ENCODE measurements at places on chromosomes 3 and 15.

GRCh38 chr3:143751643-143752178, 96.6 kb downstream of the SLC9A9 start:
- peak; percentile 8 for DNase-seq

DNA sequence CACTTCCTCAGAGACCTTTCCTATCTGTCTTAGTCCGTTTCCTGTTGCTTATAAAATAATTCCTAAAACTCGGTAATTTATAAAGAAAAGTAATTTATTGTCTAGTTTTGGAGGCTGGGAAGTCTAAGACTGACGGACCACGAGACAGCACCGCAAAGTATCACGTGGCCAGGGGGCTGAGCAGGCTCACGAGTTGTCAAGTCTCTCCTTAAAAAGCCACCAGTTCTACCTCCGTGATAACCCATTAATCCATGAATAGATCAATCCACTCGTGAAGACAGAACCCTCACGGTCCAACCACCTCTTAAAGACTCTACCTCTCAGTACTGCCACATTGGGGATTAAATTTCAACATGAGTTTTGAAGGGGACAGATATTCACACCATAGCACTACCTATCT, 821 bp downstream of the LINS1 start:
- no peak for DNase-seq

DNA sequence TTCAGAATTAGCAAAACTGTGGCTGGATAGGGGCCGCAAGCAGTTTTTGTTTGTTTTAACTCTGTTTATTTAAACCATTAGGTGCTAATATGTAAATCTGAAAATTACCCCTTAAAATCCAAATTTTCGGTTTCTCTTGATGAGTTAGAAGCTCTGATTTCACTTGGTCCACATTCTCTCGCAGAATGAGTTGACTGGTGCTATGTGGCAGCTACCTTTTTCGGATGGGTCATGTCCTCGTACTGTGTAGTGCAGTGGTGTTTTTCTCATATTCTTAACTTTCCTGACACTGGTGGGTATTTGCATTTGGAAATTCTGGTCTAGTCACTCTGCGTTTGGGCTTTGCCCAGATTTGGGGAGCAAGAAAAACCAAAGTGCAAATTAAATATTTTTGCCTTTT, 87.1 kb downstream of the DIPK2A start:
- no peak for DNase-seq

- no peak for DNase-seq
These were observed 545.0 kb downstream of the PYDC2 start for GRCh38 chr3:192005989-192006388.

DNA sequence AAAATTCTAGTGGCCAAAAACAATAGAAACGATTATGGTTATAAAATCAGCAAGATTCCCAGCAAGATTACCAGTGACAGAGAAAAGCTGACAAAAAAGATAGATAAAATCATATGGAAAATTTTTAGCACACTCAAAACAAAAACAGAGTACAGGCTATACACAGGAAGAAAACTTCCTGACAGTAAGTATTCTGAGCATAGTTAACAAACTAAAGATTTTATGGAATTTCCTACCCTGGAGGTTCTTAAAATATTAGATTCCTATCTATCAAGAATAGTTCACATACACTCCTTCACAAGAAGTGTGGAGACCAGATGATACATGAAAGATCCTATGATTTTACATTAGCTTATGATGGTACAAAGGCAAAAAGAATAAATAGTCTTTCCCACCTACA, 50.8 kb downstream of the ZNF148 start:
- DNase-seq: no peak

GRCh38 chr3:175735866-175736265, 876.7 kb downstream of the NAALADL2 start:
- DNase-seq: no peak

- DNase-seq: no peak
These were observed 10.6 kb upstream of the KIF23 start for GRCh38 chr15:69403594-69403993.

GRCh38 chr3:31114929-31115283, 220.4 kb upstream of the GADL1 start:
- DNase-seq: no peak

DNA sequence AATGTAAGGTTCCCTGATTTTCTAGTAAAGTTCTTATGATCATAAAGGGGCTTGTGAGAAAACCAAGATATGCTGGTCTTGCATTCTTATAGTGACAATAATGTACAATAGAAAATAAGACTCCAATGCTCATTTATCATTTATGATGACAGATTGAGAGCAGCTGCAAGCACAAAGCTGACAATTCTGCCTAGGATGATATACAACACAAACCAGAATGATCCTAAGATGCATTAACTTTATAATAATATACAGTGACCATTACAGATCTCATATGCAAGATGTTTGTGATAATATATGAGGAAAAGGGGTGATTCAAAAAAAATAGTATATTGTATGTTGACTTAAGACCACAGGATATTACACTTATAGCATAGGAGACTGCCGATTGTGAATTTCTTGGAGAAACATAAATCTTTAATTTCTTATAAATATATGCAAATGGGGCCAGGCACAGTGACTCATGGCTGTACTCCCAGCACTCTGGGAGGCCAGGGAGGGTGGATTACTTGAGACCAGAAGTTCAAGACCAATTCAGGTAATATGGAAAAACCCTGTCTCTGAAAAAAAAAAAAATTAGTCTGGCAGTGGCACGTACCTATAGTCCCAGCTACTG, 387.0 kb downstream of the ZBBX start:
- no peak for DNase-seq

GRCh38 chr3:107077391-107077790, 299.8 kb upstream of the CCDC54 start:
- no peak for DNase-seq

DNA sequence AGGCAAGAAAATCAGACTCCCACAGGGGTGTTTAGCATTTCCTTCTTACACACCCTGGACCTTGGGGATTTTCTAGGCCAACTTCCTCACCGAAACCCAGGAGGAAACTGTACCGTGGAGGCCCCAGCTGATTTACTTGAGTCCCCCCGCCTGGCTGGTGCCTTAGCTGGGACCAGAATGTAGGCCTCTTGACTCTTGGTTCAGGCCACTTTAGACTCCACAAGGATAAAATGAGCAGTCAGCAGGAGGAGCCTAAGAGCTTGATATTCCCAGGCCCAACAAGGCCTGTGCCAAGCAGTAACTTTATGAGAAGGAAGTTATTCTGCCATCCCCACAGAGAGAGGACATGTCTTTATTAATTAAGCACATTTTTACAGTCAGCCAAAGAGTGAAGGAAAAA, 4.6 kb upstream of the APBA2 start:
- no peak for DNase-seq

DNA sequence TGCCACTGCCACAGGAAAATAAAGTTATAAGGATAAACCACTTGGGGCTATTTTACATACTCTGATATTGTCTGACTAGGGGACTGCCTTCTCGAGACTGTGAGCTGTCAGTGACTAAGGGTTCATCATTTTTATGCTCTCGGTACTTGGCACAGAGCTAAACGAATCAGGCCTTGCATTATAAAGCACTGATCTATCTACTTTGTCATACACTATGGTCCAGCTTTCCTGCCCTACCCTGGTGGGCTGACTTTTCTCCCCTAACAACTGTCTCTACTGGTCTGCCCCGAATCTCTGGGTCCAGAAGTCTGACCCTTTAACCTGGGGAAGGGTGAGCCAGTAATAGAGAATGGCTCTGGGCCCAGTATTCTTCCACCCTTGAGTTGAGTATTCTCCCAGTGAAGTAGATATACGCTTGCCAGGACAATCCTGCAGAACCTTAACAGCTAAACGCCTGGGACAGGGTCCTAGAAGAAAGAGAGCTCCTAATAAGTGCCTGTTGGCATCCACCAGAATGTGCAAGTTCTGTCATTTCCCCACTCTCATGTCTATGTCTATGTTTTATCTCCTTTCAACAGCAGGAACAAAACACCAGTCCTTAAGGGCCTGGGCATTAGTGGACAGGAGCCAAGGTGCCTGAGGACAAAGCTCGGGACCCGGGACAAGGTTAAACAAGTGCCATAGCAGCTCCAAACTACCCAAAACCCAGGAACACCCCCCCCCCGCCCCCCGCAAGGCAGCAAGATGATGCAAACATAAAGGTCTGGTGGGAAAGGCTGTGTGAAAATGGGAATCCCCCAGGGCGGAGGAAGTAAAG, 1.2 kb downstream of the LARP6 start:
- DNase-seq: no peak

DNA sequence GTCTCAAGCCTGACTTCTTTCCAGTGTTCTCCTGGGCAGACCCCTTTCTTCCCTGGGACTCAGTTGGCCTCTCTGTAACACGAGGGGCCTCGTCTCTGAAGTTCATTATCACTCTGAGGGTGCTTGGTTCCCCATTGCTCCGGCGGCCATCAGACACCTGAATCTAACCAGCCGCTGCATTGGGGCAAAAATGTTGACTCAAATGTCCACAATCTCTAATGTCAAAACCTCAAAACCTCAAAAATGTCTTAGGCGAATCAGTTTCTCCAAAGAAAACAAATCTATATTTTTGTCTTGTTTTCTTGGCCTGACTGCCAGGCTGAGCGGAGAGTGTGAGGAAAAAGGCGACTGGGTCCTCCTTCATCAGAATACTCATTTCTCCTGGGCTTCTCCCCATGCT, 220.7 kb downstream of the VPS13C start:
- DNase-seq: no peak

DNA sequence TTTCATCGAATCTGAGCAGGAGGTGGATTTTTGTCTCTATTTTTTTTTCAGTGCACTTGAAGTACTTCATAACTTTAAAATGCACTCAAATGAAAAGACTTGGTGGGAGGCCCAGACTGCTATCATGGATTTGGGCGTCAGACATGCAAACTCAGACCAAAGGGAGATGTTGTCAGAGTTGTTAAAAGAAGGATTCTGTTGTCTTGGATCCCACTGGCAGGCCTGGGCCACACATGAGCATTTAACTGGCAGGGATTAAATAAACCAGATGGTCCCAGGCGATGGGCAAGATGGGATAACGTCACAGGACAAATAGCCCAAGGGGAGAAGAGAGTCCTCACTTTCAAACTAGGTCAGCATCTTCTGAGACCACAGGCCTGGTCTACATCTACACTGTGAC, 15.4 kb downstream of the RTP1 start:
- no peak for DNase-seq

DNA sequence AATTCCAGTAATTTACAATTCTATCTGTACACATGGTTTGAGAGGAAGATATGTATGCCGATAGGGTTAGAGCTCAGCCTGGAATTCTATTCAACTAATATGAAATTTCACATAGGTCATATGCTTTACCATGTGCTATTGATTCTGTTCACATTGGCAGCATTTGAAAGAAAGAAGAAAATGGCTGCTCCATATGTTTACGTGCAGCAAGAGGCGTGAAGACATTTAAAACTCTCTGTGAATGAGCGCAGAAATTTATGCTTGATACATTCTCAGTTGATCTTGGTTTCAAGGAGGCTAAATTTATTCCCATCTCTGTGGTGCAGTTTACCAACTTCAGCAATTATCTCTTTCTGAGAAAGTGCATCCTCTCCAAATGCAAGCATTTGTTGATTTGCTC, 478.9 kb downstream of the CNTN4 start:
- no peak for DNase-seq

DNA sequence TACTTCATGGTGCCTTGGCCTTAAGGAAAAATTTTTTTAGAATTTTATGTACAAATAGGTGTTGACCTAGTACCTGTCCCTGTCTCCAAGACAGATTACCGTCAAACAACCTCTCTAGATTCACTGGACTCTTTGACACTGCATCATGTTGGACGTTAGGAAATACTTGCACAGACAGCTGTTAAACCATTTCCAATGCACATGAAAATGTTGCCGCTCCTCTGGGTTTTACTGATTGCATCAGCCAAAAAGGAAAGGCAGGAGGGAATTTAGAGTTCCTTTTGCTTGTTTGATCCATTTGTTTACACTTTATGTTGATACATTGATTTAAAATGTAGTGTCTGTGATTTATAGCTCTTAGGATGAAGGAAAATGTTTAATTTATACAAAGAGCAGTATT, 14.5 kb downstream of the TMEM41A start:
- DNase-seq: no peak

DNA sequence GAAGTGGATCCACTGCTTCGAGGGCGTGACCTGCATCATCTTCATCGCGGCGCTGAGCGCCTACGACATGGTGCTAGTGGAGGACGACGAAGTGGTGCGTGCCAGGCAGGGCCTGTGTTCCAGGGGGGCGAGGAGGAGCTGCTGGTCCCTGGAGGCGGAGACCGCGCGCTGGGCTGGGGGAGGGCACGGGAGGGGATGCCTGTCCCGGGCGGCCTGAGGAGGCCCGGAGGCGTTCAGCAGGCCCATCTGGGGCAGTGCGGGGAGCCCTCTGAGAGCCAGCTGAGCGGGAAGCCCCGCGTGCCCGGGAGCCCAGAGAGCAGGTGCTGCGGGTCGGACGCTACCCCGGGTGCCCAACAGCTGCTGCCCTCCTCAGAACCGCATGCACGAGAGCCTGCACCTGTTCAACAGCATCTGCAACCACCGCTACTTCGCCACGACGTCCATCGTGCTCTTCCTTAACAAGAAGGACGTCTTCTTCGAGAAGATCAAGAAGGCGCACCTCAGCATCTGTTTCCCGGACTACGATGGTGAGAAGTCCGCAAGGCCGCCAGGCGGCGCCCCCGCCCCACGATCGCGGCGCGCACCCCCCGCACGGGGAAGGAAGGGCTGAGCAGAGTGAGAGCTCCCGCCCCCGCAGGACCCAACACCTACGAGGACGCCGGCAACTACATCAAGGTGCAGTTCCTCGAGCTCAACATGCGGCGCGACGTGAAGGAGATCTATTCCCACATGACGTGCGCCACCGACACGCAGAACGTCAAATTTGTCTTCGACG, 2.9 kb downstream of the GNAT1 start:
- peak; percentile 29 for DNase-seq

GRCh38 chr15:68626739-68627138, 47.9 kb downstream of the CORO2B start:
- DNase-seq: no peak

DNA sequence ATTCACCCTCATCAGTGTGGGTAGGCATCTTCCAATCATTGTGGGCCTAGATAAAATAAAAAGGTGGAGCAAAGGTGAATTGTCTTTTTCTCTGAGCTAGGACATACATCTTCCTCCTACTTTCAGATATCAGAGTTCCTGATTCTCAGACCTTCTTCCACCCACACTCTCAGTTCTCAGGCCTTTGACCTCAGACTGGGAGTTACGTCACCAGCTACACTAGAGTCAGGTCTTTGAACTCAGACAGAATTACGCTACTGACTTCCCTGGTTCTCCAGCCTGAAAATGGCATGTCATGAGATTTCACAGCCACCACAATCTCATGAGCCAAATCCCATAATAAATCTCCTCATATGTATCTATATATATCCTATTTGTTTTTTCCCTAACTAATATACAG, 39.0 kb downstream of the STRIT1 start:
- no peak for DNase-seq

- DNase-seq: no peak
These were observed 21.3 kb upstream of the BNC1 start for GRCh38 chr15:83305704-83306291.

GRCh38 chr15:39720621-39721611, 61.7 kb downstream of the FSIP1 start:
- DNase-seq: no peak

- DNase-seq: no peak
These were observed 57.7 kb upstream of the THSD4 start for GRCh38 chr15:71057581-71057980.

GRCh38 chr3:100864471-100865250, 128.6 kb downstream of the ABI3BP start:
- no peak for DNase-seq
